ENCODE measurements at places on chromosomes 2 and 18. TPM values are rescaled to one million over a fixed set of nuclear protein-coding genes. Genes with fewer than 3 reads are reported as not detected.

The SS18 gene
- 60.1 TPM for total RNA-seq

The MYO1B gene
- 123 TPM for total RNA-seq

The KCNE4 gene
- 0.30 TPM for total RNA-seq

The CCDC68 gene
- total RNA-seq, result 1.5 TPM

The RAPGEF4 gene
- total RNA-seq, result not detected

The DCDC2C gene
- not detected for total RNA-seq

The TLX2 gene
- total RNA-seq, result 0.07 TPM

The LHCGR gene
- total RNA-seq, result not detected

The CNTNAP5 gene
- total RNA-seq, result not detected

The KRTCAP3 gene
- total RNA-seq, result not detected

The C1GALT1C1L gene
- total RNA-seq, result not detected

The SKOR2 gene
- total RNA-seq, result not detected

The STARD6 gene
- 1.3 TPM for total RNA-seq

The WNT10A gene
- not detected for total RNA-seq

The CXCR1 gene
- total RNA-seq, result not detected

The DSG1 gene
- total RNA-seq, result not detected

The UCN gene
- 1.3 TPM for total RNA-seq

The ZEB2 gene
- 13.3 TPM for total RNA-seq

The IGFBP5 gene
- total RNA-seq, result 3.8 TPM

The TMEM200C gene
- total RNA-seq, result not detected

The CHRNA1 gene
- total RNA-seq, result not detected

The GTF2A1L gene
- not detected for total RNA-seq

All from MG63 (cell line).